ENCODE measurements at places on chromosomes 6 and 20. TPM values are rescaled to one million over a fixed set of nuclear protein-coding genes. Genes with fewer than 3 reads are reported as not detected.

- DNase-seq = peak; percentile 39
Measured at GRCh38 chr6:84568971-84569370, 195.4 kb downstream of the TBX18 start.

- DNase-seq = peak; percentile 13
Measured at GRCh38 chr6:140987364-140988155, 1145.2 kb upstream of the GJE1 start.

Gene CCDC28A
- 30.8 TPM for total RNA-seq

Gene C6orf132
- 5.9 TPM for total RNA-seq

Gene ZNF343
- total RNA-seq = 8.6 TPM
